ENCODE measurements at places on chromosomes 4 and X. TPM values are rescaled to one million over a fixed set of nuclear protein-coding genes. Genes with fewer than 3 reads are reported as not detected.

GAGE12F gene
- total RNA-seq = not detected

ASB12 gene
- not detected for total RNA-seq

TLL1 gene
- total RNA-seq = 0.36 TPM

MAGEB6B gene
- total RNA-seq = not detected

NXF3 gene
- total RNA-seq = 0.36 TPM

TTC29 gene
- total RNA-seq = under 0.01 TPM

MAGEA9B gene
- not detected for total RNA-seq

CENPI gene
- total RNA-seq = 4.4 TPM

CCKAR gene
- total RNA-seq = 2.5 TPM

NAA11 gene
- not detected for total RNA-seq

EVC2 gene
- total RNA-seq = 19.2 TPM

VEGFC gene
- total RNA-seq = 56.9 TPM

YY2 gene
- total RNA-seq = 1.4 TPM

FOXP3 gene
- not detected for total RNA-seq

CCDC110 gene
- 2.2 TPM for total RNA-seq

TXK gene
- 0.72 TPM for total RNA-seq

PABPC1L2A gene
- not detected for total RNA-seq

RPGR gene
- 8.0 TPM for total RNA-seq

SMR3B gene
- total RNA-seq = not detected

AIMP1 gene
- 27.9 TPM for total RNA-seq

FATE1 gene
- total RNA-seq = not detected

USP51 gene
- total RNA-seq = 4.3 TPM

GAK gene
- 48.9 TPM for total RNA-seq

SYP gene
- total RNA-seq = 0.29 TPM

CTAG1A gene
- total RNA-seq = not detected

FAM133A gene
- total RNA-seq = 0.36 TPM

SOD3 gene
- total RNA-seq = 2.1 TPM

UGT2B17 gene
- not detected for total RNA-seq
